Activated naive CD4-positive, alpha-beta T cell treated with anti-CD3 and anti-CD28 coated beads for 36 hours (primary cell): ENCODE measurements at places on chromosomes 6 and 20. TPM values are rescaled to one million over a fixed set of nuclear protein-coding genes. Genes with fewer than 3 reads are reported as not detected.
A peak's percentile ranks its signal among the peaks of the same experiment; 100 is the strongest.

DNA sequence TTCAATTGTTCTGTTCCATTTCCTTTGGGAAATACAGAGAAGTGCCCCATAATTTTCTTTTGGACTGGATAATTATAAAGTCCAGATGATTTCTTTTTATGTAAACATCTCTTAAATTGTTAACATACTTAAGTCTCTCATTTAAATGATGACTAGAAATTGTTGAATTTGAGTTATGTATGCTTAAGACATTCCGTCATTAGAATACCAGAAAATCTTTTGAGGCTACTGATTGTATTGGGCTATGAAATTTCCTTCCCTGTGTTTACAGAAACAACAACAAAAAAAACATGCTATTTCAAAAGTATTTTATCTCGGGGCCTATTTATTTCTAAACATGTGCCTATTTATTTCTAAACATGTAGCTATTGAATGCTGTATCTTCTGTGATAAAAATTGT, 125.4 kb downstream of the SH3BGRL2 start:
- no peaks in the 10 kb centered on the region for H3K36me3 ChIP-seq
- H3K4me1 ChIP-seq: no peaks in the 10 kb centered on the region
- no peak overlapping the region for H3K4me3 ChIP-seq
- no peak for DNase-seq
- H3K27me3 ChIP-seq: peaks cover 26% of the 10 kb centered on the region

- H3K4me3 ChIP-seq: no peak overlapping the region
- no peak overlapping the region for H3K27ac ChIP-seq
- no peaks in the 10 kb centered on the region for H3K36me3 ChIP-seq
Measured at GRCh38 chr20:33169176-33169794, 1.3 kb downstream of the BPIFA2 start.

DNA sequence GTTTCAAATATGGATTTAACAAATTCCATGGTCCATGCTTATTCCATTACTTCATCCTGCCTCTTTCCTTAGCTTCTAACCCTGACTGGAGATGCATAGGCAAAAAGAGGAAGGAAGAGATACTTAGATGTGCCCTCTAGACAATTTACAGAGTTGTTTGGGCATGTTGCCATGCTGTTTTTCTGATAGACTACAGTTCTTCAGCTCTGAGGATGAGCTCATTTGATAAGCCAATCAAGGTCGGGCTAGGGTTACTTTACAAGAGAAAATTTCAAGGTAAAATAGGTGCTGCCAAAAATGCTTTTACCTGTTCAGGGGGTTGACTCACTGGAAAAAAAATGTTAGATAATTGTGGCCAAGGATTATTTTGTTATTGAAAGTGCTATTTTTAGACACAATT, 5.9 kb downstream of the HCRTR2 start:
- H3K27ac ChIP-seq: no peak overlapping the region
- no peaks in the 10 kb centered on the region for H3K4me1 ChIP-seq
- no peak for DNase-seq
- H3K27me3 ChIP-seq: peaks cover 7% of the 10 kb centered on the region
- H3K36me3 ChIP-seq: no peaks in the 10 kb centered on the region

DNA sequence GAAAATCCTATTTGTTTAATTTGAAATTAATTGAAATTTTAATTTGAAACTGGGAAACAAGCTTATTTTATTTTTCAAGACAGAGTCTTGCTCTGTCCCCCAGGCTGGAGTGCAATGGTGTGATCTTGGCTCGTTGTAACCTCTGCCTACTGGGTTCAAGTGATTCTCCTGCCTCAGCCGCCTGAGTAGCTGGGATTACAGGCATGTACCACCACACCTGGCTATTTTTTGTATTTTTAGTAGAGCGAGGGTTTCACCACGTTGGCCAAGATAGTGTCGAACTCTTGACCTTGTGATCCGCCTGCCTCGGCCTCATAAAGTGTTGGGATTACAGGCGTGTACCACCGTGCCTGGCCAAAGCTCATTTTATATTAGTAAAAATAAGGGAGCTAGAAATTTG, 4.2 kb downstream of the SRSF3 start:
- H3K27ac ChIP-seq: peak overlapping the region; percentile 76
- no peaks in the 10 kb centered on the region for H3K27me3 ChIP-seq
- DNase-seq: no peak
- peaks cover 57% of the 10 kb centered on the region for H3K4me1 ChIP-seq
- H3K4me3 ChIP-seq: peak overlapping the region; percentile 92
- peaks cover 87% of the 10 kb centered on the region for H3K36me3 ChIP-seq

SH3BGRL2 gene
- total RNA-seq: 0.62 TPM

DNA sequence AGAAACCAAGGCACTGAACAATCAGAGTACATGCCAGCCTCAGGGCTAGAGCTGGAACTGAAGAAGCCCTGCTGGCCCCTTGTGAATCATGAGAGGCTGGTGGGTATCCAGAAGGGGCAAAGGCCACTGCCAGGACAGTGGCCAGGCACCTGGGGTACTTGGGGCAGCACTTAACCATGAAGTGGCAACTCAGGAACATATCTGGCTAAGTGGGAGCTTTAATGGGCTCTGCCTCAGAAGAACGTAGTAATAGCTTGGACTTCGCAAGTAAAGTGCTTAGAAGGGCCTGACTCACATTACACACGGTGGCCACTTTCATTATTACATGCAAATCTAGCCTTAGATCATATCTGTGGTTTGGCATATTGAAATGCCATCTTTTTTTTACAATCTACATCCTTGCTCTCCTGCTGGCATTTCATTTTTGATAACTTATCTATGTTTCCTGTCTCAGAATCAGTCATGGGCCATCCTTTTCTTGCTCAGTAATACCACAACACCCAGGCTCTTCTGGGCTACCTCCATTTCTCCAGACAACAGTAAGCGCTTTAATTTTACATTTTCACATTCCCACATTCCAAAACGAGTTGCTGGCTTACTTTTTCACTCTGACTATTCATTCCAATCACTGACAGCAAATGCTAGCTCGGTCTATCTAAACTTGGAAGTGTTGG, 21.6 kb downstream of the NAPB start:
- H3K4me1 ChIP-seq: peaks cover 27% of the 10 kb centered on the region
- H3K27me3 ChIP-seq: no peaks in the 10 kb centered on the region
- peaks cover 10% of the 10 kb centered on the region for H3K36me3 ChIP-seq
- peak; percentile 15 for DNase-seq

DNA sequence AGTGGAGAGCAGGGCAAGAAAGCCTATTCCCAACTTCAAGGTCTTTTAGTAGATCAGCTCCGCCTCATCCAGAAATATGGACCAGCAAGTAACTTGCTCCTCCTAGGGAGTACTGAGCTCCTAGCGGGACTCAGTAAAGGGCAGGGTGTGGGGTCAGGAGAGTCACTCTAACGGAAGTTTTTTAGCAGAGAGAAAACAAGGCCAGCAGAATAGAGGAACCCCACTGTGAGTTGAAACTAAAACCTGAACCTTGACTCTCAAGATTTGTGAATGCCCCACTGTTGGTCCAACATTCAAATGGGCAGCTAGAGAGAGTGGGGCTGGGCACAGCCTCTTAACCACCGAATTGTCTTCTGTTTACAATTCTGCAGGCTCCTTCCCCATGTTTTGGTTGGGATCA, 244.8 kb downstream of the FARS2 start:
- no peaks in the 10 kb centered on the region for H3K27me3 ChIP-seq
- H3K4me1 ChIP-seq: peaks cover 29% of the 10 kb centered on the region
- no peak overlapping the region for H3K27ac ChIP-seq
- peaks cover 7% of the 10 kb centered on the region for H3K36me3 ChIP-seq
- H3K4me3 ChIP-seq: no peak overlapping the region
- DNase-seq: no peak

RPL10A gene
- 2,437 TPM for total RNA-seq

GRCh38 chr6:56073761-56074160, 173.6 kb downstream of the COL21A1 start:
- no peak overlapping the region for H3K27ac ChIP-seq
- H3K4me1 ChIP-seq: no peaks in the 10 kb centered on the region
- no peak overlapping the region for H3K4me3 ChIP-seq
- DNase-seq: no peak
- no peaks in the 10 kb centered on the region for H3K36me3 ChIP-seq

DNA sequence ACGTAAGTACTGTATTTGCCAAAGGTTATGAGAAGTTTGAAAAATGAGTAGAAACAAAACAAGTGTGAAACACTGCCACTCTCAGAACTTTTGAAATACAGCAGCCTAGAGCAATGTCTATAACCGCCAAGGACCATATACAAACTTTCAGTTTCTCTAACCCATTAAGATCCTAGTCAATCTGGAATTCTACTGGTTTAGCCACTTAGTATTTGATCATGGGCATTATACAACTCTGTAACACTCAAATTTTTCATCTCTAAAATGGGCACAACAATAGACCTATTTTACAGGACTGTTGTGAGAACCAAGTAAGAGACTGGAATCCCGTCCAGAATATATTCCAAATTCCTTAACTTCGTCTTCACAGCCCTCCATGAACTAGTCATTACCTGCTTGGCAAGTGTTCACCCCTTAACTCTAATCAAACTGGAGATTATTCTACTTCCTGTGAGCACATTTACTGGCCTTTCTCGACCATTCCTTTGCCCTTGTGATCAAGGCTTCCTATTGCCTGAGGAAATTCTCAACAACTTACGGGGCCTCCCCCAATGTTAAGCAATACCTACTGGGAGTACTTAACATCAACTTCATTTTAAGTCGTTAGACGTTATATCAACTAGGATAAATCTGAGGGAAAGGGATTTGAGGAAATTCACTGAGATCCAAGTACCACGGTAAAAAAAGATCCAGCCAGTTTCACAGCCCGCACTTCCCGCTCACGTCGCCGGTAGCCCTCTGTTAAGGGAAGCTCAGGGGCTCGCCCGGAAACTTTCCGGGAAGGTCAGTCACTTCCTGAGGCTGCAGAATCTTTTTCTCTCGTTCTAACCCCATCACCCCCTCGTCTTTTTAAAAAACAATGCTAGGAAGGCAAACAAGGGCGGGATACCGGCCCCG, 1.1 kb downstream of the EIF2S2 start:
- H3K27ac ChIP-seq: peak overlapping the region; percentile 93
- peak; percentile 35 for DNase-seq
- H3K27me3 ChIP-seq: no peaks in the 10 kb centered on the region
- peak overlapping the region; percentile 96 for H3K4me3 ChIP-seq

DNA sequence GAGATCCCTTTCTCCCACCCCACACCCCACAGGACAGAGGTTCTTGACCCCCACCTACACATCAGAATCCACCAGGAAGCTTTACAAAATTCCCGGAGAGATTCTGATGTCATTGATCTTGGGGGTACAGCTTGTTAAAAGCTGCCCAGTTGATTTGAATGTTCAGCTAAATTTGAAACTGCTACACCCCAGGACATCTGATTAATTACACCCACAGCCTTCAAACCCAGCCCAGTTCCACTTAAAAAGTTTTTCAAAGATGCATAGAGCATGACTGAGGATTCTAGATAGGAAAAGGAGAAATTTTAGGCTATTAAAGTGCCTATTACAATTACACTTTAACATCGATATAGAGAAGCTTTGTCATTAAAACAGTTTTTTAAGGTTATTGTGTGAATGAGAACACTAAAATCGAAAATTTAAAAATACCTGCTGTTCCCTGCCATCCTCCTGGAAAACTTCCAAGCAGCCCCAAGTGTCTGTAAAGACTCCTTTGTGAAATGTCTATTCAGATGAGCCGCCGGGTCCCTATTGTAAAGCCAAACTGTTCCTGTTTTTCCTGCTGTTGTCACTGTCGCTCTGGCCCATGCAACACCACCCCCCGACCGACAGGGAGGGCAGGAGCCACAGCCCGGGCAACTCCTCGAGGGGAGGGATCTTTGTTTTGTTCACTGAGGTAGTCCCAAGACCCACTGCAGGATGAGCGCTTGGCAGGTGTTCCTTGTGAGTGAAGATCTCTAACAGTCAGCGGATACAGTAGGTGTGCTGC, 132.5 kb upstream of the PHACTR3 start:
- H3K27ac ChIP-seq: no peak overlapping the region
- peaks cover 3% of the 10 kb centered on the region for H3K27me3 ChIP-seq
- DNase-seq: no peak
- H3K4me3 ChIP-seq: no peak overlapping the region
- H3K36me3 ChIP-seq: no peaks in the 10 kb centered on the region

- H3K27me3 ChIP-seq: no peaks in the 10 kb centered on the region
- H3K36me3 ChIP-seq: peaks cover 6% of the 10 kb centered on the region
- no peak overlapping the region for H3K4me3 ChIP-seq
- no peak for DNase-seq
- H3K4me1 ChIP-seq: peaks cover 16% of the 10 kb centered on the region
Measured at GRCh38 chr20:56362833-56363413, 4.1 kb downstream of the FAM210B start.

DNA sequence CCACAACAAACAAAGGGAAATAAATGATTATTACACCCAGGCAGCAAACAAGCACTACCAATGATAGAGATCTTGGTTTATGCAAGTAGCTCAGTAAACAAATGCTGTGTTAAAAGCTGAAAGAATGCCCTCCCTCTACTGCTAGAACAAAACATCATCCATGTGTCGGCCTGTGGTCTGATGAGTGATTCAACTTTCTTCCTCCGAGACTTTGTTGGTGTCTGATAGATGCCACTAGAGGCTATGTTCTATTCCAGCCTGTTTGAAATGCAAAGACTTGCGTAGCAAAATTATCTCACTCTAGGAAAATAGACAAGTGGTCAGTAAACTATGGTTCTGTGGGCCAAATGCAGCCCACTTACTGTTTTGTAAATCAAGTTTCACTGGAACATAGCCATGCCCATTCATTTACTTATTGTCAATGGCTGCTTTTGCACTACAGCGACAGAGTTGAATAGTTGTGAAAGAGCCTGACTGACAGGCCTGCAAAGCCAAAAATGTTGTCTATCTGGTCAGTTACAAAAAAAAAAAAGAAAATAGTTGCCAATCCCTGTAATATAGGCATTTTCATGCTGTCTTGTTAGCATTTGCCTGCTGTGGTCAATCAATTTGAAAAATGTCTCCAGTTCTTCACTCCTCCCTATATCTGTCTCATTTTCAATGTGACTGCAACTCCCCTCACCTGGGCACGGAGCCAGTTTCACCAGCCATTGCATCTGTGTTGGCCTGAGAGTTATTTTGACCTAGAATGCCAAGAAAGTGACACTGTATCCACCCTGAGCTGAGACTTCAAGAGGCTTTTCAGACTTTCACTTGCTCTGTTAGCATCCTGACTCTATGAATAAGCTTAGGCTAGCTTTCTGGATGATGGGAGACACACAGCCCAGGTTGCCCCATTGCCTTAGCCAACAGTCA, 544.6 kb upstream of the BTBD3 start:
- no peak overlapping the region for H3K4me3 ChIP-seq
- no peak overlapping the region for H3K27ac ChIP-seq
- DNase-seq: no peak
- H3K4me1 ChIP-seq: no peaks in the 10 kb centered on the region
- H3K27me3 ChIP-seq: no peaks in the 10 kb centered on the region

SASH1 gene
- total RNA-seq: not detected
